Activated CD4-positive, alpha-beta T cell treated with anti-CD3 and anti-CD28 coated beads for 1 hour (primary cell): ENCODE measurements at places on chromosomes 4 and X.
A peak's percentile ranks its signal among the peaks of the same experiment; 100 is the strongest.

- DNase-seq: no peak
Measured at GRCh38 chr4:81796790-81797528, 325.3 kb upstream of the RASGEF1B start.

GRCh38 chr4:128384765-128385598, 97.4 kb upstream of the PGRMC2 start:
- DNase-seq: no peak

DNA sequence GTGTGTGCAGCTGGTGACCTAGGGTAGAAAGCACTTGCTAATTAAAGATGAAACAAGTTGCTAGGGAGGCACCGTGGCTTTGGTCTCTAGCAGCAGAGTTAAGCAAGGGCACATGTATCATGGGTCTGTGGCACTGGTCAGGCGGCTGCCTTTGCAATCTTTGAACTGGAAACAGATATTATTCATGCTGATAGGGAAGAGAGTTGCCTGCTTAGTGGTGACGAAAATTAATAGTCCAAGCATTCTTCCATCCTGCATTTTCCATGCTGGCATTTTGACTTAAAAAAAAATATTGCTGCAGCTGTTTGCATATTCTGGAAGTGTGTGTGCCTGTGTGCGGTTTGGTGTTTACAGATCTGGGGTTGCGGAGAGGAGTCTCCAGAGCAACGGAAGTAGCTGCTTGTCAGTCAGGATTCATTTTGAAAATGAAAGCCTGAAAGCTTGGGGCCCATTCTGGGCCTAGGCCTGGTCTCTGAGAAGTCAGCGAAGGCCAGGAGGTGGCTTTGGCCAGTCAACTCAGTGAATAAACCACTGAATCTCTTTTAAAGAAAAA, 2.3 kb upstream of the SOWAHD start:
- peak; percentile 10 for DNase-seq

- no peak for DNase-seq
Measured at GRCh38 chr4:5277079-5277478, 225.8 kb downstream of the STK32B start.

DNA sequence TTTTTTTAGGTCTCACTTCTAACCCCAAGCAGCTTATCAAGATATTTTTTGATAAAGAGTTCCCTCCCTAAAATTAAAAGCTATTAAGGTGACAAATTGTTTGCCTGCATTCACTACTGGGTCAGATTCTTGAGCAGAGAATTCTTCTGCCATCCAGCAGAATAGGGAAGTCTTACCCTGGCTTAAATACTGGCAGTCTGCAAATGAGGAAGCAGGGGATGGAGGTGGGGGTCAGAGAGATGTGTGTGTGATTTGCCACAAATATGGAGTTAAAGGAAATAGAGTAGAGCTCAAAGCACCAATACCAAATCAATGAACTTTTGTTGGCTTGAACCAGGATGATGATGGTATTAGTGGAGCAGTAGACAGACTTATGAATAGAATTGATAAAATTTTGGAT, 122.2 kb downstream of the ANXA5 start:
- DNase-seq: no peak

DNA sequence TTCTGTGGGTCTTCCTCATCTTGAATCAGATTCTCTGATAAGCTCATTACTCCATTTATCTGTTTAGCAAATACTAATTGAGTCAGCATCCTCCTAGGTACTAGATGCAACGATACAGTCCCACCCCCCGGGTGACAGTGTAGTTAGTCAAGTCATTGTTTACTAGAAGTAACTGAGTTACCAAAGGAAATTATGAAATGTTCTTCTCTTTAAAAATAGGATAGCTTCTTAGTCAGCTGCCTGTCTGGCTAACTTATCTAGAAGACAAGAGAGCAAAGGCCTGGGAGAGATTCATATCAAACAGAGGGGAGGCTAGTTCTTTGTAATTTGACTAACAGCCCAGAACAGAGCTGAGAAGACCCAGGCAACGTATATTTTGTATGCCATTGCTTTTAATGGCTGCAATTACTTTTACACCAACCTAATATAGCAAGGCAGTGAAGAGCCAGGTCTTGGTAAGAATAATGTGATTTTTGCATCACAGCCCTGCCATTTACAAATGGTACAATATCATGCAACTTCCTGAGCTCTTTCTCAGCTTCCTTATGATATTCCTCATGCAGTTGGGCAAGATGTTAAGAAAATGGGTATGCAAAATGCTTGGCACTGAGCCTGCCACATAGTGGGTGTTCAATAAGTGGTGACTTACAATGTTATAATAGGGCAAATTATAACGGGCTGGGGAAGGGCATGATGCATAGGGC, 149.9 kb downstream of the CHIC2 start:
- no peak for DNase-seq

DNA sequence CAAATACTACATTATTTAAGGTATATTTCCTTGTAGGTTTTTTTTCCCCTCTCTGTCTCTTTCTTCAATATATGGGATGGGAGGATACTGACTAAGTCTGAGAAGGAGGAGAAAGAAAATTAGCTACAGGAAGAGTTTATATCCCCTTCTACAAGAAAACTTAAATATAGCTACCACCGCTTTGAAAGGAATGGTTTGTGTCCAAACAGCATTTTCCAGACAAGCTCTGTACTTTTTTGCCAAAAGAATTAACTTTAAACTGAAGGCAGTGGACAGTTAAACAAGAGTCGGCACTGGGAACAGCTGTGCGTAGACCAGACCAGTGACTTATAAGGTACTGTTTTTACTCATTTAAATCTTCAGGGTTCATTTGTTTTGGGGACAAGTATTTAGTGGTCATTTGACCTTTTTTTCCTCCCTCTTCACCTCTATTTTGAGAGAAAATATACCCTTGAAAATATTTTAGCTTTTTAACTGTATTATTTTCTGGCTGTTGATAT, 303.7 kb downstream of the ARHGAP24 start:
- DNase-seq: no peak

- DNase-seq: no peak
Measured at GRCh38 chrX:40922307-40922706, 162.9 kb upstream of the USP9X start.

- no peak for DNase-seq
Measured at GRCh38 chrX:56574861-56575260, 11.4 kb downstream of the UBQLN2 start.

- no peak for DNase-seq
Measured at GRCh38 chrX:17844236-17844635, 16.9 kb downstream of the RAI2 start.

DNA sequence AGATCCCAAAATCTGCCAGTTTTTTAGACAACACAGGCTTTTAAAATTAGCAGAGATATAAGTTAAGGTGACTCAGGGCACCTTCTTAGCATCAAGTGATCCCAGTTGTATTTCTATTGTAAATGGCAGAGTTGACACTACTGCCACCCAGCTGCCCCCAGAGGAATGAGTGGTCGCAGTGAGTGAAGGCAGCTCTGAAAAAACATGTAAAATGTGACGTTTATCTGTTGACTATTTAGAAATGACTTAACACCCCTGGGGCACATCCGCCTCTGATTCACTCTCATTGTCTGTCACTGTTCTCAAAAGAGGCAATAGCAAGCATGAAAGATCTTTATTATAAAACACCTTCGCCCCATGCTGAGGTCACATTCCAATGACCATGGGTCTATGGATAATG, 592.4 kb downstream of the ACTRT1 start:
- DNase-seq: no peak

DNA sequence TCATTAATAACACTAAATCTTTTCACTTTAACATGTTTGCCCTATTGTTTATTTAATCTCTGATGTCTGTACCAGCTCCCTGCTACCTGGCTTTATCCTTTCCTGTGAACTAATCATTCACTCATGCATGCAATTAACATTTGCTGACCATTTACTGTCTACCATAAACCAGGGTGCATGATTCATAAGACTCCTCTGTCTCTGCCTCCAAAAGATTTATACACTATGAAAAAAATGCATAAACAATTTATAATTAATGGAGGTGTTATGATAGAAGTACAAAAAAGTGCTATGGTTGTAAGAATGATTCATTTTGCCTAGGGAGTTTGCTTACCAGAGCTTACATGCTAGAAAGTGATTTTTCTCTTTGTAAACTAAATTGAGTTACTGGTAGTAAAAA, 24.5 kb upstream of the CPEB2 start:
- DNase-seq: no peak

DNA sequence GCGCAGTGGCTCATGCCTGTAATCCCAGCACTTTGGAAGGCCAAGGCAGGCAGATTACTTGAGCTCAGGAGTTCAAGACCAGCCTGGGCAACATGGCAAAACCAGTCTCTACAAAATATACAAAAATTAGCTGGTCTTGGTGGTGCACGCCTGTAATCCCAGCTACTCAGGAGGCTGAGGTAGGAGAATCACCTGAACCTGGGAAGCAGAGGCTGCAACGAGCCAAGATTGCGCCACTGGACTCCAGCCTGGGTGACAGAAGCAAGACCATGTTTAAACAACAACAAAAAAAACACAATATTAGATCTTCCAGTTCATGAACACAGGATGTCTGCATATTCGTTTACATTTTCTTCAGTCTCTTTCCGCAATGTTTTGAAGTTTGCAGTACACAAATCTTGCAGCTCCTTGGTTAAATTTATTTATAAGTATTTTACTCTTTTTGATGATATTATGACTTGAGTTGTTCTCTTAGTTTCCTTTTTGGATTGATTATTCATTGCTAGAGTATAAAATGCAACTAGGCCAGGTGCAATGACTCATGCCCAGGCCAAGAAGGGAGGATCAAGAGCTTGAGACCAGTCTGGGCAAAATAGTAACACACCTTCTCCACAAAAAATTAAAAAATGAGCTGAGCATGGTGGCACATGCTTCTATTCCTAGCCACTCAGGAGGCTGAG, 30.4 kb upstream of the ABCG2 start:
- DNase-seq: no peak

DNA sequence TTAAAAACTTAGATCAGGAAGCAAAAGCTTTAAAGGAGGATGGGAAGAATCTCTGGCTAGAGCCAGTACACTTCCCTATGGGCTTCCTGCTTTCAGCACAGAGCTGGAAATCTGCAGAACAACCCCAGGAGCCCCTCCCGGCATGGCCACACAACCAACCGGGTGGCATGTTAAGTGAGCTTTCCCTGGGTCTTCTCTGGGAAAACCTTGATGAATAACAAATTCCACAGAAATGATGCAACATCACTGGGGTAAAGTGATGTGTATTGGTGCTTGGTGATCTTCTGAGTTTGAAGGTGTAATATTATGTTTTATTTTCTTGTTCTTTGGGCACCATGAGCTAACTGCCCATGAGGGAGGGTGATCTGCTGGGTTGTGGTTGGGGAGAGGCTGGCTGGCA, 22.1 kb downstream of the NHS start:
- no peak for DNase-seq

- no peak for DNase-seq
Measured at GRCh38 chrX:103878466-103879122, 46.5 kb upstream of the RAB9B start.

- no peak for DNase-seq
Measured at GRCh38 chr4:174375422-174375821, 91.7 kb downstream of the CEP44 start.

GRCh38 chr4:183599690-183600089, 59.3 kb downstream of the RWDD4 start:
- DNase-seq: no peak

- no peak for DNase-seq
Measured at GRCh38 chr4:177519481-177520260, 77.4 kb upstream of the AGA start.

DNA sequence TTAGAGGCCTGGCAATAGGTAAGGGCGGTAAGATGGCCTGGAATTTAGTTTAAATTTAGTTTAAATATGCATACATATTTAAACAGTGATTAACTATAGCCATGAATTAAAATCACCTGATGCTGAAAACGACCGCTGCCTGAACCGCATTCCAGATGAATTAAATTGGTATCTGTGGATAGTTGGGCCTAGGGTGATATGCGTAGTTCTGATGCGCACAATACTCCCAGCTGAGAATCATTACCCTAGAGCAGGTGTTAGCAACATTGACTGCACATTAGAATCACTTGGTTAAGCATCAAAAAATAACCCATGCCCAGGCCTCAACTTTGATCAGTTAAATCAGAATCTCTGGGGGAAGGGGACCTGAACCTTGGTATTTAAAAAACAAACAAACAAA, 432.4 kb downstream of the GBA3 start:
- DNase-seq: no peak

DNA sequence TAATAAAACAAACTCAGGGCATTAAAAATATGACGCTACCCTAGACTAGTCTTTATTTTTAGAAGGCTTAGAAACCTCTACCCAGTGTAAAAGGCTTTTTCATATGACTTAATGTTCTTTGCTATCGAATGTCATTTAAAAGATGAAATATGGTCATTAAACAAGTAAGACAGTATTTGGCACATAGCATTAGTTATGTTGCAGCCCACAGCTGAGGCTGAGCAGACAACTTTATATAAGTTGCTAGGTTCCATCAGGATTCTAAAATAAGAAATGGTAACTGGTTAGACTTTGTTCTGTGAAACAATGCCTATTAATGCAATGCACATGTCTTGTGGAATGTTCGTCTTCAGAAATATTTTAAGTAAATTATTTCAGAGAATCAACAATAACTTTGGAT, 10.4 kb upstream of the PRSS12 start:
- DNase-seq: no peak

DNA sequence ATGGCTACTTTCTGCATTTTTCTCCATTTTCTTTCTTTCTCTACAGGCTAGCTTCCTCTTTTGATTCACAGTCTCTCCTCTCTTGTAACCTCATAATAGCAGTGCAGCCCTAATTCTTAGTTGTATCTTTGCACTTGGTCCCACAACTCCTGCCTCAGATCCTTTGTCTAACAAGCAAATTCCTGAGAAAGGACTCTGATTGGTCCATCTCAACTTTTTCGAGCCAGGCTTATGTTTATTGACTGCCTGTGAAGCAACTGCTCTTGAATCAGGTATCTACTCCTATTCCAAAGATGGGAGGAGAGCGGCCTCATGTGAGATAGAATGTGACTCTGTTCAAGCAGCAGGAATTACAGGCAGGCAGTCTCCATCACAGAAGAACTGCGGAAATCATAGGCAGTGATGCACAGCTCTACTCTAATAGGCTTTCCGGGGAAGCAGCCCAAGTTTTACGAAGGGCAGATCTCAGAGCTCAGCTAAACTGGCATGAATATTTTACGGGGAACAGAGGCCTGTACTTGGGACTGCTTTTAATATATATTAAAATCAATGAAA, 123.5 kb downstream of the GABRB1 start:
- DNase-seq: no peak

DNA sequence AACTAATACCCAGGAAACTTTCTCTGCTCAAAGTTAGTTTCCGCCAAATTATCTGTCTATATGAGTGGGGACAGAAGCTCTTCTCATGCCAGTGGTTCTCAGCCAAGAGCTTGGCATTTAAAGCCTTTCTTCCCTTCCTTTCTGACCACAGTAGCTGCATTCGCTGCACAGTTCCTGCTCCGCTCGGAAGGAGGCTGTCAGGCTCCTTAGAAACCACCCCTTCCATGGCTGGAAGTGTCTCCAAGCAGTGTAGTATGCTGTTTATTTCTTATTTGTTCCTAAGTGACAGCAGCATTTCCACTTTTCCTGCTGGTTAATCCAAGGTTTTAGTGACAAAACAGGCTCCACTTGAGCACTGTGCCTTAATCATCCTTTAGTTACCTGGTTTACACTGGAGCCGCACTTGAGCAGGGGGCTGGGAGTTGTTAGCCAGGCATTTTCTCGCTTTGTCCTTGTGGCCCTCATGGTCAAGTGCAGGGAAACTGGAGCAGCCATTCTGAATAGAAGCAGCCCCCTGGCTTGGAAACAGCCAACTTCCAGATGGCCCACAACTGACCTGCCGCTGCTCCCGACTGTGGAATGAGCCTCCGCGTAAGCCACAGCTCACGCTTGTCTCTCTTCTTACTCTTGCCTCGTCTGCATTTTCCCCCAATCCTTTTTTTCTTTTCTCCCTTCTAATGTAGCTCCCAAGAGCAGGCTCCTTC, 739.4 kb upstream of the TENM3 start:
- DNase-seq: no peak

- no peak for DNase-seq
Measured at GRCh38 chrX:46634577-46634976, 61.0 kb downstream of the CHST7 start.
